ENCODE measurements at places on chromosomes 12 and 14.

GRCh38 chr12:89247541-89247942, 104.8 kb downstream of the DUSP6 start:
- DNase-seq = no peak

GRCh38 chr14:99402285-99402648, 78.4 kb downstream of the SETD3 start:
- DNase-seq = no peak

- no peak for DNase-seq
These were observed 18.8 kb upstream of the MAGOHB start for GRCh38 chr12:10632226-10632625.

DNA sequence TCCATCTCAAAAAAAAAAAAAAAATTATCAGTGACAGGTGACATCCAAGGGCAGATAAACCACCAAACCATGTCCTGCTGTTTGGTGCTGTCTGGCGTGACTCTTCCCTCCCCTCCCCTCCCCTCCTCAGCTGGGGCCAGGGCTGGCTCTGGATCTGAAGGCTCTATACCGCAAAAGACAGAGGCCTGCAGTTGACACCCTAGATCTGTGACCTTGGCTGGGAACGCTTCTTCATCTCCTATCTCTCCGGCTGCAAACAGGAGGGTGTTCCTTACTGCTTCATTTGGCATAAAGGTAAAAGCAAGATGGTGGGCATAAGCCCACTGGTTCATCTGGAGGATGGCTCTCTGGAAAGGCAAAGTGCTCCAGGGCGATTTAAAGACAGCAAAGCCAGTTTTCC, 126.8 kb upstream of the PRMT8 start:
- no peak for DNase-seq

GRCh38 chr12:6771091-6771495, 1.2 kb upstream of the LAG3 start:
- no peak for DNase-seq

GRCh38 chr12:90010089-90010488, 301.5 kb upstream of the ATP2B1 start:
- no peak for DNase-seq

- peak; percentile 19 for DNase-seq
These were observed at the start of gene PAH for GRCh38 chr12:102917026-102917787. Gene PAH, minus strand, starts transcription at chr12:102917244. Its CDS starts 114 bp downstream, at chr12:102917130.

GRCh38 chr12:30847259-30847658, 79.3 kb upstream of the TSPAN11 start:
- no peak for DNase-seq

DNA sequence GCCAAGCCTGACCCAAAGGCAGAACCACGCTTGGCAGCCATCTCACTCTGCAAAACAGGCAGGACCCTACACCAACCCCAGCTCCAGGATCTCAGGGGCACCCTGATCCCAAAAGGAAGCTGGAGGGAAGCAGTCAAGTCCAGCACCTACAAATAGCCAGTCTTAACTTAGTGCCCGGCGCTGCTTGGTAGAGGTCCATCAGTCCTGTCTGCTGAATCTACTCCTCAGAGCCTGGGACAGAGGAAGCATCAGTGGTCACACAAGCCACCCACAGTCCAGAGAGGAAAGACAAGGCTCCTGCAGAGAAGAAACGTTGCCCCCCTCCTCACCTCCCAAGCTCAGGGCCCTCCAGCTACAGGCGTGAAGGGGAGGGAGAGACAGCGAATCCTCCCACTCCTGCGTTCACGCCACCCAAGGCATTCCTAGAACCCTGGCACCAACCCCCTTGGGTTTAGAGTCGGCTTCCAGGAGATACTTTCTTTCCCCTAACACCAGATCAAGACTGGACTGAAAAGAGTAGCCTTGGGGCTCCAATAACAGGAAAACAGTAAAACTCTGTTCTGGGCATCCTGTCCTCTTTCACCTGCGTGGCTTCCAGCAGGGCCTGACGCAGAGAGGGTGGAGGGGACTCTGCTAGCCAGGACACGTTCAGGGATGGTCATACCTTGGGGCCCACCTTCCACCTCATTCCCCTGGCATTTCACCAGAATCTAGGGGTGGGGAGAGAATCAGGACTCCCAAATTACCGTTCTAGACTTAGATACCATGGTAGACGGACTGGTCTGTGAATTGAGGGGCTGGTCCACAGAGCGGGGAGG, 1.2 kb downstream of the PXN start:
- no peak for DNase-seq

GRCh38 chr12:480831-481816, 21.4 kb downstream of the B4GALNT3 start:
- DNase-seq = no peak

GRCh38 chr14:54675236-54676128, 108.6 kb downstream of the SAMD4A start:
- DNase-seq = no peak

DNA sequence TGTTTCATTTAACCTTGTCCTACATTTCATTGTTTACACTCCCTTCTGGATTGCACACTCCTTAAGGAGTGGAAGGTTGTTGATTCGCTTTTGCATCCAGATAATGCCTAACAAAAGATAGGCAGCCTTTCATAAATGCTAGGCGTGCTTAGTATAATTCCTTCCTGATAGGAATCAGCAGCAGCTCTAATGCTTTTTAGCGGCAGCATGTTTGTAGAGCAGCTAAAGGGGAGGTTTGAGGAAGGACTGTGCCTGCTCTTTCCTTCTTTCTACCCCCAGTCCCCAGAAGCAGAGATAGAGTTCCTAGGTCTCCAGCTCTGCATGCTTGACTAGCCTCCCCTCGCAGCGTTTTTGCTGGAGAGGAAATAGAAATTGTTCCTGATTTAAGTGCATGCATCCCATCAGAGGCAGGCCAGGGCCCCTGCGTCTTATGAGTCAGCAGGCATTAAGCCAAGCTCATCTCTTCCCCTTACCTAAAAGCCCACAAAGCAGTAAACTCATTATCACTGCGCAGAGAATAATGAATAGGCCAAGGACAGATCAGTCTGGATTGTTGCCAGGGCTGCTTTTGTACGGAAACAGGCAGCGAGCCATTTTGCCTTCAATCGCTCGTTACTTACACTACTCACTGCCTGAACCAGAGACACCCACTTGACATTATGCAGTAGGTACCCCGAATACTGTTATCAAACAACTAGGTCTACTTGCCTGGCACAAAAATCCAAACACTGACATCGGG, 14.0 kb upstream of the TBPL2 start:
- DNase-seq = no peak

DNA sequence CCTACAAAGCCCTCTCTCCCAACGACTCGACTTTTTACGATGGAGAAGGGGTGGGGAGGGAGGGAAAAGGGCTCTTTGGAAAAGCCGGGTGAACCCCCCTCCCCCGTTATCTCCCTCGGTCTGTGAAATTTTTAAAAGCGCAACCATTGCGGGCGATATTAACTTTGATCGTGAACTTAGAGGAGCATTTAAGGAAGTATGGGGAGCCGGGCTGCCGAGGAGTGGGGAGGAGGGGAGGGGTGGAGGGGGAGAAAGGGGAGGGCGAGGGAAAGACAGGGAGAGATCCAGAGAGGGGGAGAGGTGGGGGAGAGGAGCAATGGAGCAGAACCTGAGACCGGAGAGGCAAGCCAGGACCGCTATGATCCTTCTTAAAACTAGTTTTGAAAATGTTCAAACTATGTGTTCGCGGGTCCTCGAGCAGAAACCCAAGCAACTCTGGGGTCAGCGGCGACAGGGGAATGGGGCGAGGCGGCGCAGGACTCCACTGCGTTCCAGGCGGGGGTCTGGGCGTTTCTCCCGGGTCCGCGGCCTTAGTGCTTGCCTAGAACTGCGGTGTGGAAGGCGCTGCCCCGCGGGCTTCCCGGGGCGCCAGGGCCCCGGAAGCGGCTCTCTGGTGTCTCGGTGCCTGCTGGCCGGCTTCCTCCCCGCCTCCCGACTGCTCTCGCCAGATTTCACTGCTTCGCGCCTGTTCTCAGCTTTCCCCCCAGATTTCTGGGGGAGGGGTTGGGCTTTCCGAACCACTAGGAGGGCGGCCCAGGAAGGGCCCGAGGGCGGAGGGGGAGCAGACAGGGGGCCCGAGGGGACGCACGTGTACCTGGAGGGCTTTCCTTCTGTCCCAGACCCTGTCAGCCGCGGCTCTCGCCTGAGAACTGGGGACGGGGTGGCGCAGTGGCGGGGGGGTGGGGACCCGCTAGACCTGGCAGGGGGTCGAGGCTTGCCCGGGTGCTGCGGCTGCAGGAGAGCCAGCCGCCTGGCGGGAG, at the start of gene HOTAIR:
Gene HOTAIR, minus strand, starts transcription at position 871 of the 980 bp plus-strand sequence.
- no peak for DNase-seq

DNA sequence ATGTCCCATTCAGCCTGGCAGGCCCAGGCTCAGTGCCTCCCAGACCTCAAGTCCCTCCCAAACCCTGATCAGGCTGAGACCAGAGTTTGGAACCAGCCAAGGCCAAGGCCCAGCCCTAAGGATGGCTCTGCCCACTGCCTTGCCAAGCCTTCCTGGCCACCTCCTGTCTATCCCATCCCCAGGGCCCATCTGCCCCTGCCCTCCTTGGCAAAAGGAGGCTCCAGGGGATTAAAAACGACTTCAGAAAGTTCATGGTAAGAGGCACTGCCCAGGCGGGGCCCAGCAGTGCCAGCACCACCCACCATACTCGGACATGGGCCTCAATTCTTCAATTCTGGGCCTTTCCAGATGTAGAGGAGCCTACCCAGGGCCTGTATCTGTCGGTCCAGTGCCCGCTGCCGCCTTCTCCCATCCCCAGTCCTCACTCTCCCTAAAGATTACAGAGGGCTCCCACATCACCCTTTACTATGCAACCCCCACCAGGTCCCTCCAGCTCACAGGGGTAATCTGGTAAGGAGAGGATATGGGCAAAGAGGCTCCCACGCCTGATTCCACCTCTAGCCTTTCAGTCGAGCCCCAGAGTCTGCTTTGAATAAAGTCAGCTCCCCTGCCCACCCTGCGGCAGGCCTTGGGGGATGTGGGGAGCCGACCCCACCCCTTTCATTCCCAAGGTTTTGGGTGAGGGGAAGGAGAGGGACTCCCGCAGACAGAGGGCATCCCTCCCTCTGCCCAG, 932 bp downstream of the ADCY6 start:
- no peak for DNase-seq

GRCh38 chr14:100660882-100661635, 65.6 kb upstream of the DLK1 start:
- DNase-seq = no peak

DNA sequence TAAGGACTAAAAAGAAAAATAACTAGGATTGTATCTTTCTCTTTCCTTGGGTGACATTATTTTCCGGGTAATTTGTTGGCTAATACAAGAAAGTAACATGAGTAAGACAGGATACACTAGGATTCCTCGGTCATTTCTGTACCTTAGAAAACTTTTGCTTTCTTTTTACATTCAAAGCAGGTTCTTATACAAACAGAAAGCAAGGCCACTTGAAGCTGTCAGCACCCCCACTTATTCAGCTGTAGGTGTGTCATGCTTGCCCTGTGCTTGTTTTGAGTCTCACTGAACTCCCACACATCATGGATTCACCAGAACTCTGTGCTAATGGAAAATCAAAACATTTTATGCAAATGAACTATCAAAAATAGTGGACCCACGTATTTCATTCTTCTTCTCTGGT, 266.8 kb upstream of the CLEC14A start:
- DNase-seq = no peak

- no peak for DNase-seq
These were observed 161.8 kb upstream of the PTPRQ start for GRCh38 chr12:80282226-80282625.

DNA sequence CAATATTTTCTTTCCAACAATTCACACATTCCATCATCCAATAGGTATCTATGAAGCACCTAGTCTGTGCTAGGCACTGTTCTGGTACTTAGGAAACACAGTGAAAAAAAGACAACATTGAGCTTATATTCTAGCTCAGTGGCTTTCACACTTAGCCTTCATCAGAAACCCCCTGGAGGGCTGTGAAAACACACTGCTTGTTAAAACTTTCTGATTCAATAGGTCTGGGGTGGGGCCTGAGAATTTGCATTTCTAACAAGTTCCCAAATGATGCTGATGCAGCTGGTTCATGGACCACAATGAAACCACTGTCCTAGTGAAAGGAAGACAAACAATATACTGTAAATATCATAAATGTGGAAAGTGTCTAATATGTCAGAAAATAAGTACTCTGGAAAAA, 5.9 kb downstream of the VTI1B start:
- DNase-seq = no peak

- DNase-seq = peak; percentile 22
These were observed 18.9 kb downstream of the MNAT1 start for GRCh38 chr14:60753264-60754119.

DNA sequence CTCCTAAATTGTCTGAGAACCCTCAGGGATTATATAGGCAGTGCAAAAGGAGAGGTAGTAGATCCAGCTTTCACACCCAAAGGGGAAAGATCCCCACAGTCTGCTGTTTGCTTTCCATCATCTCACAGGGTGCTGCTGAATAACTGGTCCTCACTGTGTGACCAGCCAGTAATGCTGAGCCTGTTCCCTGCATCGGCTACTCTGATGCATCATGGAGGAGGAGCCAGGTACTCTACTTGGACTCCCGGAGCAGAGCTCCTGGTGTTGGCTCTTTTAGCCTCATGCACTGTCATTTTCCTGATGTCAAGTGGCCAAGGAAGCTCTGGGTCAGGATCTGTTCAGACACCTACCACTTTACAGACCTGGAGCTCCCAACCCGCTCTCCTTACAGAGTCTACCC, 127.4 kb upstream of the ATF1 start:
- DNase-seq = no peak

- no peak for DNase-seq
These were observed 61.7 kb downstream of the PPP1R12A start for GRCh38 chr12:79873201-79873600.

GRCh38 chr12:87469295-87469694, 559.9 kb downstream of the C12orf50 start:
- no peak for DNase-seq

DNA sequence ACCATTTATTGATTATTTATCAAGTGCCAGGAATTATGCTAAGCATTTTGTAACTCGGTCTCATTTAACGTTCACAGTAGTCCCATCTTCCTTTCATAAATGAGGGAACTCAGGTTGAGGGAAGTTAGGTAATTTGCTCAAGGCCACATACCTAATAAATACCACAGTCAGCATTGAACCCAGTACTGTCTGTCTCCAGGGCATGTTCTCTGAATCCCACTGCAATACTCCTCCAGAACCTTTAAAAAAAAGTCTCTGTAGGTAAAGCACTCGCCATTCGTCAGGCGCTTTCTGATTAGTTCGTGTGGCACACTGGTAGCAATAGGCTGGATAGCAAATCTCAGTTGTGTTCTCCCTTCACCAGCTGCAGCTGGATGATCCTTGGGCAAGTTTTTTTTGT, 14.3 kb downstream of the SLC17A8 start:
- DNase-seq = no peak

Data from activated T-cell treated with anti-CD3 and anti-CD28 coated beads, Interleukin-2, amount 50 U/mL, for 1 hour (primary cell).